PC-3 (cell line): ENCODE measurements at places on chromosomes 12 and 14. TPM values are rescaled to one million over a fixed set of nuclear protein-coding genes. Genes with fewer than 3 reads are reported as not detected.
A peak's percentile ranks its signal among the peaks of the same experiment; 100 is the strongest.

The KLRK1 gene
- not detected in 2 replicates for total RNA-seq

The PTCSC3 gene
- total RNA-seq = not detected in 2 replicates

DNA sequence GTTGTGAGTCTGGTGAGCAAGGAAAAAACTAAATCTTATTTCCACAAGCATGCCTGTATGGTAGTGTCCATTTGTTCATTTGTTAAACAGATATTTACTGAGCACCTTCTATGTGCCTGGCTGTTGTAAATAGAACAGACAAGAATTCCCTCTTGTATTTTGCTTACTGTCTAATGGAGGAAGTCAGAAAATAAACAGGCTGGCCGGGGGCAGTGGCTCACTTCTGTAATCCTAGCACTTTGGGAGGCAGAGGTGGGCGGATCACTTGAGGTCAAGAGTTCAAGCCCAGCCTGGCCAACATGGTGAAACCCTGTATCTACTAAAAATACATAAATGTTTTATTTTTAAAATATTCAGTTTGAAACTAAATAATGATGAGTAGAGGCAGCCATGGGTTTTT, 79.3 kb downstream of the GTF2A1 start:
- DNase-seq = no peak
- no peaks in the 10 kb centered on the region for H3K27me3 ChIP-seq
- H3K36me3 ChIP-seq = no peaks in the 10 kb centered on the region
- H3K4me1 ChIP-seq = no peaks in the 10 kb centered on the region

- H3K27ac ChIP-seq = no peak overlapping the region
- no peak for DNase-seq
- H3K4me3 ChIP-seq = no peak overlapping the region
- peaks cover 41% of the 10 kb centered on the region for H3K4me1 ChIP-seq
- no peaks in the 10 kb centered on the region for H3K27me3 ChIP-seq
- no peaks in the 10 kb centered on the region for H3K36me3 ChIP-seq
Measured at GRCh38 chr14:20499881-20500280, 5.5 kb upstream of the RNASE10 start.

The NGB gene
- not detected in 2 replicates for total RNA-seq

The PRPF39 gene
- 16.9 and 19.2 TPM in 2 replicates for total RNA-seq

DNA sequence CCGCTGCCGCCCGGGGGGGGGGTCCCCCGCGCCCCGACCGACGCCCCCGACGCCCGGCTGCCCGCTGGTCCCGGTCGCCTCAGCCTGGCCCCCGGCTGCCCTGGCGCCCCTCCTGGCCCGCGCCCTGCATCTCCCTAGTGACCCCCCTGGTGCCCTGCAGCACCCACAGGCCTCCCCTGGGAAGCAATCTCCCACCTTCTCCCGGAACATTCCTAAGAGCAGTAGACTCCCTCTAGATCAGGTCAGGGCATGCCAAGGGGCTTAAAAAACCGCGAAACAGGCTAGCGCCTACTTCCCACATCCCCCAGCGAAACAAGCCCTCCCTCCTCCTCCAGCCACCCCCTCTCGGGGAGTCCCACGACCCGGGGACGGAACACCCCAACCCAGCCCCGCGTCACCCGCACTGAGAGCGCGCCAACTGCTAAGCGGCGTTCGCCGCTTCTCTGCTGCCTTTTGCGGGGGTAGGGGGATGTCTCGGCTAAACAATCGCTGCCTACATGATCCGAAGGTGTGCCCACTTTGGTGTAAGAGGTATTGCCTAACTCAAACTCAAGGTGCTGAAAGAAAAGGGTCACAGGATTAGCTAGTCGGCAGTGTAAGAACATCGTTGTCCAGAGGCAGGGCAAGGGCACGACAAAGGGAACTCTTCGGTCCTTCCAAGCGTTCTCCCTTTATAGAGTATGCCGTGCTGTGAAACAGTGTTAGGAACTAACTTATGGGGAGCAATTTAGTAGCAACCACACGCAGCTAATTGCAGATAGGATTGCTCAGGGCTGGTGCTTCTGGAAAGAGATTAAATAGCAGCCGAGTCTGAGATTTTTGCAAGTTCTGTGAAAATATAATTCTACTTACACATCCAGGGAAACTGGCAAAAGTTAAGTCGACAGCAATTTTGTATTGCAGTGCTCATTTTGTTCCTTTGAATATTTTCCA, 619 bp upstream of the NTN4 start:
- peaks cover 65% of the 10 kb centered on the region for H3K4me1 ChIP-seq
- H3K27me3 ChIP-seq = no peaks in the 10 kb centered on the region
- DNase-seq = peak; percentile 64
- peaks cover 14% of the 10 kb centered on the region for H3K36me3 ChIP-seq

The TCL1B gene
- not detected in 2 replicates for total RNA-seq

DNA sequence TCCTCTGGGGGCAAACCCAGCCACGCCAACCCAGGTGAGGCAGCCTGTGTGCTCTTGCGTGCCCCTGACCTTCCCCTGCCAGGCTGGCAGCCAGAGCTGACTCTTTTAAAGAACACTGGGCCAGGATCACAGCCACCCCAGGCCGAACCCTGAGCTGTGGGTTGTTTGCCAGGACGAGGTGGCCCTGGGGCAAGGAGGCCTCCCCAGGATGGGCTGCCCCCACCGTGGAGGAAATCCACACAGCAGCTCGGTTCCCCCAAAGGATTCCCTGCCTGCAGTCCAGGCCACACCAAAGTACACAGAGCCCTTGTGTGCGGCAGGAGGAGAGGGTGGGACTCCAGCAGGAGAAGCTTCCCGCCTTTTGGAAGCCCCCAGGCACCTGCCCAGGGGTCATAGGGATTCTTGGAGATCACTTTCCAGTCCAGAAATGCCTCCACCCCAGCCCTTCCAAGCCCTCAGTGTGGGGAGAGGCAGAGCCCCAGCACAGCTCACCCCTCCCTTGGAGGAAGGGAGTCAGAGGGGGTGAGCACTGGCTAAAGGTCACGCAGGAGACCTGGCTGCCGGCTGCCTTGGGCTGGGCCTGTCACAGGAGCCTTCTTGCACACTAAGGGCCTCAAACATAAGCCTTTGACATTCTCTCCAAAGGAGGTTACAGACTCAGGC, 115.6 kb downstream of the CALM1 start:
- H3K36me3 ChIP-seq = no peaks in the 10 kb centered on the region
- H3K27me3 ChIP-seq = 0 out of 2 replicates have a peak, but pooled peaks cover 4% of the 10 kb centered on the region
- H3K27ac ChIP-seq = peak overlapping the region; percentile 90
- peaks cover 48% of the 10 kb centered on the region for H3K4me1 ChIP-seq

- H3K4me3 ChIP-seq = peak overlapping the region; percentile 75
- H3K27me3 ChIP-seq = no peaks in the 10 kb centered on the region
- peak overlapping the region; percentile 21 for H3K27ac ChIP-seq
- H3K4me1 ChIP-seq = peaks cover 26% of the 10 kb centered on the region
- H3K36me3 ChIP-seq = peaks cover 12% of the 10 kb centered on the region; the same call in 1 of the 2 replicates
- no peak for DNase-seq
Measured at GRCh38 chr12:53500142-53500775, 824 bp upstream of the TARBP2 start.

The PRICKLE1 gene
- 16.2 and 17.2 TPM in 2 replicates for total RNA-seq

DNA sequence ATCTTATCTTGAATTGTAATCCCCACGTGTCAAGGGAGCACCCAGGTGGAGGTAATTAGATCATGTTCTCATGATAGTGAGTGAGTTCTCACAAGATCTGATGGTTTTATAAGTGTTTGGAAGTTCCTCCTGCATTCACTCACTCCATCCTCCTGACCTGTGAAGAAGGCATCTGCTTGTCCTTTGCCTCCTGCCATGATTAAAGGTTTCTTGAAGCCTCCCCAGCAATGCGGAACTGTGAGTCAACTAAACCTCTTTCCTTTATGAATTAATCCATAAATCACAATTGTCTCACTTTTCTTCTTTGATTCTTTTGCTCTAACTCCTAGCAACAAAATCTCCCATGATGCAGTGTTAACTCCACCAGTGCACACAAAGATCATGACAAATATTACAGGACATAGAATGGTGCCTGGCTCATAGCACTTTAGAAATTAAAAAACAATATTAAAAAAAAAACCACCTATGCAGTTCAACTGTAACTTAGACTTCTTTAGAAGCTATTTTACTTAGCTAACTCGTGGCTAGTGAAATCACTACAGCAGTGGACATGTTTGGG, 37.6 kb upstream of the MGAT4C start:
- no peak overlapping the region for H3K27ac ChIP-seq
- no peaks in the 10 kb centered on the region for H3K36me3 ChIP-seq
- DNase-seq = no peak
- peaks cover 8% of the 10 kb centered on the region; the same call in 1 of the 2 replicates for H3K4me1 ChIP-seq
- no peaks in the 10 kb centered on the region for H3K27me3 ChIP-seq
- H3K4me3 ChIP-seq = no peak overlapping the region

GRCh38 chr12:31263661-31264060, 62.3 kb downstream of the SINHCAF start:
- H3K36me3 ChIP-seq = no peaks in the 10 kb centered on the region
- no peaks in the 10 kb centered on the region for H3K27me3 ChIP-seq
- no peak overlapping the region for H3K27ac ChIP-seq
- H3K4me1 ChIP-seq = no peaks in the 10 kb centered on the region

GRCh38 chr14:56657604-56658003, 78.0 kb downstream of the TMEM260 start:
- H3K27me3 ChIP-seq = peaks cover 17% of the 10 kb centered on the region
- no peak for DNase-seq
- no peaks in the 10 kb centered on the region for H3K36me3 ChIP-seq
- no peak overlapping the region for H3K27ac ChIP-seq

GRCh38 chr14:69288011-69288771, 28.2 kb downstream of the GALNT16 start:
- H3K4me1 ChIP-seq = no peaks in the 10 kb centered on the region
- H3K4me3 ChIP-seq = no peak overlapping the region
- no peak overlapping the region for H3K27ac ChIP-seq
- H3K27me3 ChIP-seq = no peaks in the 10 kb centered on the region

The KERA gene
- not detected in 2 replicates for total RNA-seq

DNA sequence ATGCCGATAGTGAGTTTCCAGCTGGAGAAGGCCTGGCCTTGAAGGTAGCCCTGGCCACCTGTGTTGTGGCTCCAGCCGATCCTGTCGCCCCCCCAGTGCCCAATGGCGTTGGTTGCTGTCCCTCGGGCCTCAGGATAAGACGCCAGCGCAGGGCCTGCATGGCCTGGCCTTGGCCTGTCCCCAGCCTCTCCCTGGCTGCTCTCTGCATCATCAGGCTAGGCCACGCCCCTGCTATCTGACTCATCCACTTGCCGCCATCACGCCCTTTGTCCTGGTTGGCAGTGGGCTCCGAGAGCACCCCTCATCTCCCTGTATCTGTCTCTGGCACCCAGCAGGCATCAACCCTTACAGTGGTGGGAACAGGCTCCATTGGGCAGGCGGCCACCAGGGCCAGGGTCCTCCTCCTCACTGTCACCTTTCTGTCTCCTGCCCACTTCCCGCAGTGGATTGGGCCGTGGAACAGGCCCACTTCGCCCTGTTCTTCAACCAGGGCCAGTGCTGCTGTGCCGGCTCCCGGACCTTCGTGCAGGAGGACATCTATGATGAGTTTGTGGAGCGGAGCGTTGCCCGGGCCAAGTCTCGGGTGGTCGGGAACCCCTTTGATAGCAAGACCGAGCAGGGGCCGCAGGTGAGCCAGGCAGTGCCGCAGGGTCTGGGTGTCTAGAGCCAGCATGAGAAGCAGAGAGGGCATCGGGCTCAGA, 25.6 kb downstream of the ALDH2 start:
- no peak overlapping the region for H3K27ac ChIP-seq
- no peak overlapping the region for H3K4me3 ChIP-seq
- H3K36me3 ChIP-seq = no peaks in the 10 kb centered on the region
- H3K27me3 ChIP-seq = no peaks in the 10 kb centered on the region
- no peaks in the 10 kb centered on the region for H3K4me1 ChIP-seq

GRCh38 chr14:61753631-61754030, 8.6 kb upstream of the SNAPC1 start:
- H3K4me1 ChIP-seq = peaks cover 53% of the 10 kb centered on the region
- no peak overlapping the region for H3K4me3 ChIP-seq
- H3K27ac ChIP-seq = no peak overlapping the region
- DNase-seq = no peak
- no peaks in the 10 kb centered on the region for H3K27me3 ChIP-seq

- no peak for DNase-seq
- no peak overlapping the region for H3K27ac ChIP-seq
- H3K4me1 ChIP-seq = peaks cover 6% of the 10 kb centered on the region
- no peaks in the 10 kb centered on the region for H3K27me3 ChIP-seq
- H3K36me3 ChIP-seq = no peaks in the 10 kb centered on the region
Measured at GRCh38 chr12:57435293-57435692, 709 bp downstream of the INHBC start.

- no peaks in the 10 kb centered on the region for H3K27me3 ChIP-seq
- H3K27ac ChIP-seq = no peak overlapping the region
- H3K36me3 ChIP-seq = peaks cover 43% of the 10 kb centered on the region
- H3K4me3 ChIP-seq = peak overlapping the region; percentile 95
- DNase-seq = no peak
Measured at GRCh38 chr14:90398841-90399540, 2.2 kb downstream of the CALM1 start.

DNA sequence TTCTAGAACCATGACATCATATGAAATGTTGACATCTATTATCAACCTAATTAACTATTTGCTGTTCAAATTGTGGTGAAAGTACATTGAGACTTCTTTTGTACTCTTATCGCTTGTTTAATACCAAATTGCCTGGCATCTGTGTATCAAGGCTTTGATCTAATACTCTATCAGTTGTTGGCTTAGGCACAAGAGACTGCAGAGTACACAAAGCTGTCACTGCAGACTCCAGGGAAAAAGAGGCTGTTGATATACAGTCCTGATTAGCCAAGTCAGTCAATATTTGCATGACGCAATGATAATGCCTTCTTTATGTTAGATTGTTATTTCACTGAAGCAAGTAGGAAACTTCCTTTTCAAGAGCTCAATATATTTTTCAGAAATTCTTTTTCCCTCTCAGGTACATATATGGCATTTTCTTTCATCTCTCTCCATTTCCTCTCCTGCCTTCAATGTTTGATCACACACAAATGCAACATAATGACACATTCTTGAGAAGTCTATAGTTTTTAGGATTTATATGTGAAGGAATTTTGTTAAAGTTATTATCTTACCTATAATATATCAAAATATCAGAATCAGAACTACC, 32.3 kb upstream of the PTCSC3 start:
- H3K27me3 ChIP-seq = peaks cover 34% of the 10 kb centered on the region
- no peaks in the 10 kb centered on the region for H3K36me3 ChIP-seq
- H3K4me1 ChIP-seq = peaks cover 1% of the 10 kb centered on the region; the same call in 1 of the 2 replicates
- DNase-seq = no peak
- no peak overlapping the region for H3K27ac ChIP-seq

DNA sequence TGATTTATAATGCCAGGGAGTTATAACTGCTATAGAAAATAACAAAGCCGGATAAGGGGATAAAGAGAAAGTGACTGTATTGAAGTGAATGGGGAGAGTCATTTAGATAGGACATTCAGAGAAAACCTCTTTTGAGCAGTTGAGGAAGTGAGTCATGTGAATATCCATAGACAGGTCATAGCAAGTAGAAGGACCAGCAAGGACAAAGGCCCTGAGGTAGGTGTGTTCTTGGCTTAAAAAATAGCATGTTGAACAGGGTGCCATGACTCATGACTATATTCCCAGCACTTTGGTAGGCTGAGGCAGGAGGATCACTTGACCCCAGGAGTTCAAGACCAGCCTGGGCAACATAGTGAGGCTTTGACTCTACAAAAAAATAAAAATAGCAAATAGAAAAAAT, 51.5 kb upstream of the RAP1B start:
- peaks cover 8% of the 10 kb centered on the region for H3K4me1 ChIP-seq
- no peaks in the 10 kb centered on the region for H3K27me3 ChIP-seq
- no peaks in the 10 kb centered on the region for H3K36me3 ChIP-seq
- H3K27ac ChIP-seq = no peak overlapping the region
- peak; percentile 54 for DNase-seq

- DNase-seq = peak; percentile 17
- H3K4me3 ChIP-seq = no peak overlapping the region
- no peaks in the 10 kb centered on the region for H3K4me1 ChIP-seq
- no peaks in the 10 kb centered on the region for H3K36me3 ChIP-seq
- H3K27ac ChIP-seq = no peak overlapping the region
Measured at GRCh38 chr12:60421741-60422140, 825.9 kb downstream of the SLC16A7 start.

- H3K4me3 ChIP-seq = no peak overlapping the region
- DNase-seq = no peak
- H3K27ac ChIP-seq = no peak overlapping the region
- 0 out of 2 replicates have a peak, but pooled peaks cover 19% of the 10 kb centered on the region for H3K27me3 ChIP-seq
Measured at GRCh38 chr12:1920971-1921370, 2.5 kb upstream of the CACNA2D4 start.

The ZFHX2 gene
- 0.55 and 1.4 TPM in 2 replicates for total RNA-seq
